GM23338 (cell line): ENCODE measurements at places on chromosomes 7 and 10. TPM values are rescaled to one million over a fixed set of nuclear protein-coding genes. Genes with fewer than 3 reads are reported as not detected.

DNA sequence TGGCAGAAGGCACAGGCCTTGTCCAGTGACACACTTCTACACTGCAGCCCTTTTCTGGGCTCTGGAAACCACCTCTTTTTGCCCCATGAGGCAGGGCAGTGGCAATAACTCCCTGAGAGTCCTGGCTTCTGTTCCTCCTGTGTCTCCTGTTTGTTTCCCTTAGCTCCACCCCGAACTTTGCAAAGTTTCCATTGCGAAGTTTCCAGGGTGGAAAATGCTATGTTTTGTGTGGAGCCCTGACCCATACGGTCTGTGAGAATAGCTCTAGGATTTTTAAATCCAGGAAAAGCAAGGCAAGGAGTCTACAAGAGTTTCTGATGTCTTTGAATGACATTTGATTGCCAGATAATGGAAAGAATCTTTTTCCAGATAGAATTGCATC, 92.2 kb upstream of the AKR1E2 start:
- DNase-seq = no peak

GRCh38 chr10:110842326-110842904, 29.3 kb upstream of the PDCD4 start:
- no peak for DNase-seq

GRCh38 chr7:11923376-11923930, 91.5 kb upstream of the THSD7A start:
- no peak for DNase-seq

DNA sequence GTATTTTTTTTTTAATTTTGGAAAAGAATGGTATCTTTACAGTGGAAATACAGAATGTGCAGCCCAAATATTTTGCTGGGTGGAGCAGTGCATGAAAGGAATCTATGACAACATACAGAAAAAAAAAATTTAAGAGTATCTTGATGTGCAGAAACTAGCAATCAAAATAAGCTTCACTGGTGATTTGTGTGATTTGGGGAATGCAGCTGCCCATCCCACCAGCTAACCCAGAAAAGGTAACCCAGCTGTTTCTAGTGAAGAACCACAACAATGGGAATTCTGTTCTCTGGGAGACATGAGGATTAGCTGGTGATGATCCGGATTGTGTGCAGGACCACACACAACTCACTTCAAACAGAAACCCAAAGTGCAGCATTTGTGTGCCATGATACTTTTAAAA, 375.5 kb downstream of the SEMA3D start:
- DNase-seq = no peak

DNA sequence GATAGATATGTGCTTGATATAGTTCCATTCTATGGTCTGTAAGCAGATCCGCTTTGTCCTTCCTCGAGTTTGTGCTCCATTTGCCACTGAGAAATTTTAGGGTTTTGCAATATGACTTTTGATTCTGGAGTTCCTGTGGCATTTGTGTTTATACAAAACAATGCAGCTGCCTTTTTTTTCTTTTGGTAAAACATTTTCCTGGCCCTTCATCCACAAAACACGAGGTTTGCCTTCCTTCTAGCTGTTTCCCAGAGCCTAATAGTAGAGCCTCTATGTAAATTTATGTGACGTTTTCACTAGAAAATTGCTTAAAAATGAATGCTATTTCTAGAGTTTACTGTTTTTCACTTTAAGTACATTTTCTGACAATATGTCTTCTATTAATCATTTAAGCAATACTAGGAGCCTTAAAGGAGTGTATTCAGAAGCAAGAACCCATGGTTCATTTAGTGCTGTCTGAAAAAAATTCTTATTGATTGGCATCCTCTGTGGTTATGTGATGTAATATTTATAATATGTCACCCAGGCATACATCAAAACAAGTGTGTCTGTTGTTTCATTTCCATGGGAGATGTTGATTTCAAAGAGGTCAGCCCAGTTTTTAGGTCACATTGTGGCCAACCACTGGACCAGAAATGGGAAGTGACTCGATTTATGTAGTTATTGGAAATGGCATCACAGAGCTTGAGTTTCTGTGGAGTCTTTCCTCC, 618.3 kb downstream of the LRMDA start:
- DNase-seq = no peak

Gene MPP7
- 8.0 and 9.4 TPM in 2 replicates for total RNA-seq

Gene ENKUR
- total RNA-seq = not detected in 2 replicates

Gene NPTX2
- 24.1 and 29.9 TPM in 2 replicates for total RNA-seq

Gene HMX3
- total RNA-seq = 0.23 and 0.35 TPM in 2 replicates

Gene TMEM176A
- not detected in 2 replicates for total RNA-seq

Gene NODAL
- 28.4 and 29.9 TPM in 2 replicates for total RNA-seq
